Stimulated activated CD4-positive, alpha-beta T cell treated with anti-CD3 and anti-CD28 coated beads, Interleukin-4, amount 100 ng/mL, for 48 hours (primary cell): ENCODE measurements at places on chromosomes 13 and 19.

DNA sequence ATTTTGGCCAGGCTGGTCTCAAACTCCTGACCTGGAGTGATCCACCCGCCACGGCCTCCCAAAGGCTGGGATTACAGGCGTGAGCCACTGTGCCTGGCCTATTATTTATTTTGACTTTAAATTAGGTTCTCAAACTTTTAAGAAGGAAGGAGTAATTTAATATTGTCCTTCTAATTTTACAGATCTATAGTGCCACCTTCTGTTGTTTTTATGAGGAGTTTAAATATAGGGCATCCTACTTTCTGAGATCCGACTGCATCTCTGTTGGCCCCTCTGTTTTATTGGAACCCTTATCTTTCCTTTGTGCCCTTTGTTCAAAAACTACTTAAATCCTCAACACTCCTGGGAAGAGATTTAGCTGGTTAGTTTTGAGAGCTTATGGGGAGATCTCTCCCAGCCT lies 25.4 kb upstream of the ZMYM5 start:
- no peak for DNase-seq

- DNase-seq = no peak
Measured at GRCh38 chr13:78325585-78325984, 277.8 kb downstream of the POU4F1 start.

GRCh38 chr19:41328842-41329225 lies 18.9 kb downstream of the CCDC97 start:
- no peak for DNase-seq

DNA sequence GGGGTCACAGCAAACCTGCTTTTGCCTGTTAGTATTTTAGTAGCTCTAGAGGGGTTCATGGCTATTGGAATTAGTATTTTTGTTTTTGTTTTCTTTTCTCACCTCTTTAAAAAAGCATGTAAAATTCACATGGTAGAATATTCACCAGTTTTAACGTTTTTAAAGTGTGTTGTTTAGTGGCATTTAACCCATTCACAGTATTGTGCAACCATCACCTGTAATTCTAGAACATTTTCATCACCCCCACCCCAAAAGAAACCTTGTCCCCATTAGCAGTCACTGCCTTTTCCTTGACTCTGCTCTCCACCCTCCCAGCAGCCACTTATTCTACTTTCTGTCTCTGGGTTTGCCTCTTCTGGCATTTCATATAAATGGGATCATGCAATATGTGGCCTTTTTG lies 39.8 kb downstream of the GATAD2A start:
- no peak for DNase-seq

DNA sequence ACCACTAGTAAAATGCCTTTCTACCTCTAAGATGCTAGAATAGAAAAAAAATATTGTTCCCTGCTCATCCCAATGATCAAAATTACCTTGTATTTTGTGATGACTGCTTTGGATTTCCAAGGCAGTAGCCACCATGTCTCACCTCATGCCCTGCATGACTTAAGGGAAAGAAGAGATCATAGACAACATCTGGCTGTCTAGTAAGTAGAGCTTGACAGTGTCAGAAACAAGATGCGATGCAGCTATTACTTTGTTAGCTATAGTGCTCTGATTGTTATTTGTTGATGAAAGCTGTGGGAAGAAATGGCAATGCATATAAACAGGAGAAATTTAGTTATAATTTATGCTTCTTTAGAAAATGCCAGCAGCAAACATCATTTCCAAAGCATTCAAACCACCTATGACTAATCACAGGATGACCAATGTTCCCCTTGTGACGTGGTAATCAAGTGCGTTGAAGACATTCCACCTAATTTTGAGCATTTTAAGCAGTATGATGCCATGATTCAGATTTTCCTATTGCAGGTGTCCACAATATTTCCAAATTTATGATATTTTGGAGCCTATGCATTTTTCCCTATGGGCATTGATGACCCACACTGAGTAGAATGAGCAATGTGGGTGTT lies 308.3 kb downstream of the KCNRG start:
- DNase-seq = no peak

DNA sequence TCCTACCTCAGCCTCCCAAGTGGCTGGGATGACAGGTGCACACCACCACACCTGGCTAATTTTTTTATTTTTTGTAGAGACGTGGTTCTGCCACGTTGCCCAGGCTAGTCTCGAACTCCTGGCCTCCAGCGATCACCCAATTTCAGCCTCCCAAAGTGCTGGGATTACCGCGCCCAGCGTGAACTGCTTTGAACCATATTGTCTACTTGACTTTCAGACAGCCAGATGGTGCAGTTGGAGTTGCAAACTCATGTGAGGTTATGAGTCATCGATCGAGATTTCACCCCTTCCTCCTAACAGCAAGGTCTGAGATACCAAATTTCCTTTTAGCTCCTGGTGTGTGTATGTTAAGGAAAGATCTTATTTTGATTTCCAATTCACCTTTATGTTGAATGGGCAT lies 2.7 kb downstream of the SLC27A1 start:
- no peak for DNase-seq

DNA sequence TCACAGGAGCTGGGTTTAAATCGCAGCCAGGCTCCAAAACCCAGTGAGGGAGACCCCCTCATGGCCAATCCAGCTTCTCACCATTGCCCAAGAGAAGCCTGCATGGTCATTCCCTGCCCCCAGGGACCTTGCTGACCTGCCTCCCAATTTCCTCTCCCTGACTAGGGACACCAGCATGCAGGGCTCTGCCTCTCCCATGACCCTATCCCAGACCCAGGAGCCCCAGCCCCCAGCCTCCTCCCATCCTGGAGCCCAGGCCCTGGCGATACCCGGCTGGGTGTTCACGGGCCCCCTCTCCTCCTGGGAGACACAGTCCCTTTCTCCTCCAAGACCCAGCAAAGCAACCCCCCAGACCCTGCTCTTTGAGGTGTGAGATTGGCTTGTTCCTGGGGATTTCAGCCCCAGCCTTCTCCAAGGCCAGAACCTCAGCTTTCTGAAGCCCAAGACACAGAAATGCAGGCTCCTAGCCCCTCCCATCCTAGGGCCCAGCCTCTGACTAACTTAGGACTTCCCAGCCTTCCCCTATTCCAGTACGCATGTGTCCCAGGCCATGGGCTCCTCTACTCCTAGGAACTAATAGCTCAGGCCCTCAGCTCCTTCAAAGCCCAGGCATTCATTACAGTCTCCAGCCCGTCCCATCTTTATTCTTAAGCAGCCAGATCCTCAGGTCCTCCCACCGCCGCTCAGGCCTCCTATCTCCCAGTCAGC lies 1.1 kb downstream of the GYS1 start:
- no peak for DNase-seq

- DNase-seq = peak; percentile 51
Measured at GRCh38 chr19:50658441-50659317, 9.4 kb downstream of the C19orf81 start.

DNA sequence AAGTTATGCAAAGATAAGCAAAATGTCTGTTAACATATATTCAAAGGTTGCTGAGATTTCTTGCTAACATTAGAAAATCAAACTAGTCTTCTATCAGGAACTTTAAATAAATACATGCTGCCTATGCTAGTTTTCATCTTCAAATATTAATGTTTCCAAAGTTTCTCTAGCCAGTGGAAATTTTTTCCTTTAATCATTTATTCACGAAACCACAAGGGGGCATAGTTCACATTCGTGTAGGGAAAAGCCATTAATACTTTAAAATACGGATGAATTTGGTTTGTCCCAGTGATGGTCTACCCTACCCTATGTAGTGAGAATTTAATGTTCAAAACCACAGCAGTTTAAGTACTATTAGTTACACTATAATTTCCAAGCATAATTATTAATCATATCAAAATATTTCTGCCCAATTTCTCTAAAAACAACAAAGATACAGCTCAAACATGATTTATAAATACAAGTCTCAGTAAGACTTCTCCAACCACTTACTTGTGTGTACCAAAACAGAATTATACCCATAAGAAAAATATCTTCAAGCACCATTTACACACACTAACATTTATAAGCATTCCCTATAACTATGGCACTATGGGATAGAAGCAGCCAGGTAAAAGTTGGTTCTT lies 16.2 kb downstream of the NUFIP1 start:
- DNase-seq = no peak

DNA sequence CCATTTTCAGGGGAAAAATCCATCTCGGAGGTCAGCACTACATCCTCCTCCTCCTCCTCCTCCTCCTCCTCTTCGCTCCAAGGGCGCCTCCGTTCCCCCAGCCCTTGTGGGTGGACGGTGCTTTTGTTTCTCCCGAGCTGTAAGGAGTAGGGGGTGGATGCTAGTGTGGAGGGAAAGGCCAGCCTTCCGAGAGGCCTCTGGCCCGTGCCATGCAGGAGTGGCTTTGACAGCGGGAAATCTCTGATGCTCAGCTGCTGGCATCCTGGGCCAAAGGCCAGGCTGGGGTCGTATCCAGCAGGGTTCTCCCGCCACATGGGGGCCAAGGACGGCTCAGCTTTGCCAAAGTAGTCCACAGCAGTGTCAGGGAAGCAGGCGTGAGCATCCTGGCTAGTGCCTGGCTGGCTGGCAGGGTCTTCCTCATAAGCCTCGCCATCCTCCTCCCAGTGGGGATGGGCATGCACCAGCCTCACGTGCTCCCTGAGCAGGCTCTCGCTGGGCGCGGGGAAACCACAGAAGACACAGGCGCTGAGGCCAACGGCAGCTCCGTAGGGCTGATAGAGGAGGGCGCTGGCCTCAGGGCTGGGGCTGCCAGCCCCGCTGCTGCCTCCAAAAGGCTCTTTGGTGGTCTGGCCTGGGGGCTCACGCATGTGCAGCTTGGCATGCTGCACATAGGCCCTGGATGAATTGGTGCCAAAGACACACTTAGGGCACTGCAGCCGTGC lies 10.5 kb downstream of the WIZ start:
- no peak for DNase-seq

DNA sequence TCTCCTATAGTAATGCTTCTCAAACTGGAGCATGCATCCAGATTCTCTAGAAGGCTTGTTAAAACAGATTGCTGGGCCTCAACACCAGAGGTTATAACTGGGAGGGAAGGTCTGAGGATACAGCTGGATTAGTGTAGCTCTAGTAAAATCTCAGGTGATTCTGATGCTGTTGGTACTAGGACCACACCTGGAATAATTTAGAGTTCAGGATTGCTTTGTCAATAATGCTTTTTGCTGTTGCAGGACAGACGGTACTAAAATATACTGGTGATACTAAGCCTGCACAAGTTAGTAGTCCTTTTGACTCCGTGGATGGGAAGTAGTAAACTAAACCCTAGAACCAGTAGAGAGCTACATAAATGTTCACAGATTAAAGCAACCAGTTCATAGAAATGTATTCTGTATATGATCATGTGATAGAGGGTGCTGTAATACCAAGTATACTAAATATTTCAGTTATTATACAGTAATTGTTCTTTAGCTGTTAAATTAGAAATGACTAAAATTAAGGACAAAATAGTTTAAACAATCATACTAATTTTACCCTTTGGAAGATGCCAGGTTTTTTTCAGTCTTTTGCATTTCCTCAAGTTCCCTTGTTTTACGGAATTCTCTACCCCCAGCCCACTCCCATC lies 258.2 kb upstream of the STARD13 start:
- no peak for DNase-seq

- DNase-seq = no peak
Measured at GRCh38 chr13:50357586-50358118, 342.4 kb downstream of the KCNRG start.

DNA sequence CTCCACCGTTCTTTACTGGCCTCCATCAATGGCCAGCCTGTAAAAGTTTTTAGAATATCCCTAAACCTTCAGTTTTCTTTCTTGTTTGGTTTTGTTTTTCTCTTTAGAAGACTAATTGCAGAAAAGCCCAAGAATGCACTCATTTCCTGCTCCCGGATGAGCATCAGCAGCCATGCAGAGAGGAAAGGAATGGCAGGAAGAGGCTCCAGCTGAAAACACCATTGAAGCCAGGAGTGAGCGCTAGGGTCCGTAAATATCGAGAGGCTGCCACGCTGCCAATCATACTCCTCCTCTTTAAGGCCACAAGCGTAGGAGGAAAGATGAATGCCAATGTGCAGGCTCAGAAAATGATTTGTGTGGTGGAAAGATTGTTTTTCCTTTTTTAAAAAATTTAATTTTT lies 57.4 kb upstream of the UBE2L5 start:
- DNase-seq = no peak

DNA sequence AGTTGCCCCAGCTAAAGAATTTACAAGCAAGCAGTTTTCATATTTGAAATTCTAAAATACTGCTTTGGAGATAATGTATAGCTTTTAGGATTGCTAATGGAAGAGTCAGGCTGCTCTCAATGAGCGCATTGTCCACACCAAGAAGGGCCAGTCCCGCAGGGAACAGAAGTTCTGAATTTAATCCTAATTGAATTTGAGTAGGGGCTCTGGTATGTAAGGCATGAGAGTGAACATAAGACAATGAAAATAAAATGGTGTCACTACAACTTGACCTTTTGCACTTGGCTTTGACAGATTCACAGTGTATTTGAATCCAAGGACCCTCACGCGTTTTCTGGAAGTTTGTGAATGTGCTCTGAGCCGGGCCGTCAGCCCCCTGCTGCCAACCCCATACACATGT lies 32.6 kb downstream of the RAB20 start:
- DNase-seq = no peak

DNA sequence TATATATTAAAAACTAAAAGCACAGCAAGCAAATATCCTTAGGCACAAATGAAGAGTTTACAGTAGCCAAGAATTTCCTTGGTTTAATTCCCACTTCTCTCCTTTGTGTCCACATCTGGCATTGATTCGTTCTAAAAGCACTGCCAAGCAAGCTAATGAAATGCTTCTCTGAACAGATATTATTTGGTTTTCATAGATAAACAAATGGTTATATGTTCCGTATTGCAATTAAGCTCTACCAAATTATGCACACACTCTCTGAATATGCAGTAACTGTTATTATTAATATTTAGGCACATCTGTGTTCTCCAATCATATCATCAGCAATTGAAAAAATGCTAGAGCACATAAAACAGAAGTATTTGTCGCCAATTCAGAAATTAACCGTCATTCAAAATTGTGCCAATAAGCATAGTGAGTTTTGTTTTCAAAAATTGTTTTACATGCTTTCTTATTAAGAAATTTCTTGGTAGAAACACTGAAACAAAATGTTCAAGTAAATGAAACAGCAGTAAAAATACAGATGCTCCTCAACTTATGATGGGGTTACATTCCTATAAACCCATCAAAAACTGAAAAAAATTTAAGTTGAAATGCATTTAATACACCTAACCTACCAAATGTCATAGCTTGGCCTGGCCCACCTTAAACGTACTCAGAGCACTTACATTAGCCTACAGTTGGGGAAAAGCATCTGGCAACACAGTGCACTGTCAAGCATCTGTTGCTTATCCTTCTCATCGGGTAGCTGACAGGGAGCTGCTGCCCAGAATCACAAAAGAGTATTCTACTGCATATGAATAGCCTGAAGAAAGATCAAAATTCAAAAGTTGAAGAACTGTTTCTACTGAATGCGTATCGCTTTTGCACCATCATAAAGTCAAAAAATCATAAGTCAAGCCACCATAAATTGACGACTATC lies 2134.7 kb downstream of the PCDH9 start:
- DNase-seq = no peak

- DNase-seq = no peak
Measured at GRCh38 chr19:37078717-37079032, 442 bp downstream of the ZNF420 start.

GRCh38 chr19:371501-372168 lies 27.0 kb upstream of the MIER2 start:
- no peak for DNase-seq
